ENCODE measurements at places on chromosomes 11 and 22.

DNA sequence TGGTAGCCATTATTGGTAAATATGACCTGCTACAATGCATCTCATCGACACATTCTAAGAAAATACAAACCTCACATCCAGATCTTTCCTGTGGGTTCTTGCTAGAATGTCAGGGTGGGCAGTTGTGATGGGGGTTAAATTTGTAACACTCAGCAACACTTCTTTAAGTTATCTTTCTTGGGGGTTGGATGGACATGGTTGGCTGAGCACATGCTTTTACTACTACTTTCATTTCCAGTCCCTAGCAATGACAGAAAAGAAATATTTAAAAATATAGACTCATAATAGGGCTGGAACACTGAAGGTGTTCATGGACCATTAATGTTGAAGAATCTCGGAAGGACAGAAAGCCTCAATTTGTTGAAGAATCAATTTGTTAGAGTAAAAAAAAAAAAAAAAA, 57.6 kb downstream of the APOL3 start:
- no peak for DNase-seq

DNA sequence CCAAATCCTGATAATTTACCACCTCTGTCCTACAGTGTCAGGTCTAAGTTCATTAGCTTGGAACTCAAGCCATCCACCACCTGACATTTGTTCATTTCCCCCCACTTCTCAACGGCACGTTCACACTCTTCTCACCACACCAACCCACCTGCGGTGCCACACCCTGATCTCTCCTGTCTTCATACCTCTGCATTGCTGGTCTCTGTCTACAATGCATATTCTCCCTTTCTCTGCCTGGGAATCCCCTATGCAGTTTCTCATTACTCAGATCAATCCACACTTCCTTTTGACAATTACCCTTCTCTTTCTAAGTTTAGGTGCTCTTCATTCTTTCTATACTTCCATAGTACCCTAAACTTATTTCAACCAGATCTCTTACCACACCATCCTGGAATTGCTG, 20.4 kb upstream of the EMSY start:
- DNase-seq, result no peak

DNA sequence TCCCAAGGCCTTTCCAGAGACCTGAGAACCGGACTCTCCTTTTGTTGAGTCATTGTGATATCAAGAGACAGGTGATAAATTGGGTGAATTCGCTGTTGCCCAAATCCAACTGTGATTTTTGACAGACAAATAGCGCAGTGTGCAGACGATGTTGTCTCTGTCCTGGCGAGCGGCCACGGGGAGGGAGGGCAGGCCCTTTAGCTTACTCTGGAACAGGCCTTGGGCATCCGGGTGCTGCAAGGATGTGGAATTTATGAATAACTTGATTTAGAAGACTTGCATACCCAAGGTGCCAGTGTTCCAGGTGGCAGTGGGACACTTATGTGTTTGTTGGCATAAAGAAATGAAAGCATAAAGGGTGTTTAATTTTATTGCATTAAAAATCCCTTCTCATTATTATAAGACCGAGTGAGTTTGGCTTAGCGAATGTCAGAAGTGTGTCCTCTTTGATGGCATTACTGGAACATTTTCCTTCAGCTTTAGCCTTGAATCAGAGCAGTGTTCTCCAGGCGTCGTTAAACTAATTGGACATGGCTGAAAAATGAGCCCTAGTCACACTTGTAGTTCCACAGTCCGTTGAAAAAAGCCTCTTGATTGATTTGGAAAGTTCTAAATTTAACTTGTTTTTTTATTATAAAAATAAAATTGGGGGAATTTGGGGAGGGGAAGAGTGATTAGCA, 9.4 kb downstream of the LDLRAD3 start:
- no peak for DNase-seq

GRCh38 chr11:61392981-61393595, 701 bp downstream of the TMEM216 start:
- no peak for DNase-seq

GRCh38 chr11:69529001-69529400, 47.5 kb downstream of the LINC01488 start:
- DNase-seq, result no peak

GRCh38 chr22:39132871-39133524, 19.5 kb downstream of the CBX7 start:
- DNase-seq, result no peak

- DNase-seq, result peak; percentile 52
Measured at GRCh38 chr11:62664405-62665074, 470 bp downstream of the C11orf98 start.

DNA sequence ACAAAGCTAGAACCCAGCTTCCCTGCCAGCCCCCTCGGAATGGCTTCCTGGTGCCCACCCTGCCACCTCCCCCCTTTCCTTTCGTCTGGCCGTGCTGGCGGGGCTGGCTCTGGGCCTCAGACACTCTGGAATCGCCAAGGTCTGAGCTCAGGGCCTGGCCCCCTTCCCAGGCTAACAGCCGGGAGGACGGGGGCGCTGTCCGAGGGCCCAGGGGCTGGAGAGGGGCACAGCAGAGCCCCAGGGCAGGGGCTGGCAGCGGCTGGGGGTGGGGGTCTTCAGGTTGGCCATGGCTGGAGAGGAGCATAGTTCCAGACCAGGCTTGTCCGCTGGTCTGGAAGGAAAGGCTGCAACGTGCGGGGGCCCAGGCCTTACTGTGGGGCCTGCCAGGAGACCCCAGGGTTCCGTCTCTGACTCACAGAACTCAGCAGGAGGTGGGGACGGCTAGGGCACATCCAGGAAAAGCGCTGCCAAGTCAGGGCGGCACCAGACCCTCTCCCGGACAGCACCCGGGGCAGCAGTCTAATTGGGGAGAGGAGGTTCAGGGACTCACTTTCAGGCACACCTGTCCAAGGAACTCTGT, 861 bp upstream of the LTBP3 start:
- no peak for DNase-seq

- no peak for DNase-seq
Measured at GRCh38 chr22:35521358-35522224, 19.0 kb upstream of the RASD2 start.

DNA sequence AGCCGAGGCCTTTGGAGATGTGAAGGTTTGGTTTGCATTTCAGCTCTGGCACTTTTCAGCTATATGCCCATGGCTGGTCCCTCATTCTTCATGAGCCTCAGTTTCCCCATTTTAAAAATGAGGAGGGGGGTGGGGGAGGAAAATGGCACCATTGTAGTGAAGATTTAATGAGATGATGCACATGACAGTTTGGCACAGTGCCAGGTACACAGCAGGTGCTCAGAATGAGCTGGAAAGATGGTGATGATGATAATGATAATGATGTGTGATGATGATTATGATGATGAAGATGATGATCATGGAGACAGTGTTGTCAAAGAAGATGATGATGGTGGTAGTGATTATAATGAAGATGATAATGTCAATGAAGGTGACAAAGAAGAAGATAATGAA, 24.3 kb upstream of the FGF3 start:
- DNase-seq, result no peak

GRCh38 chr22:24989541-24989951, 37.0 kb downstream of the KIAA1671 start:
- DNase-seq, result no peak

- DNase-seq, result no peak
Measured at GRCh38 chr22:49300951-49301397, 526.7 kb downstream of the BRD1 start.

DNA sequence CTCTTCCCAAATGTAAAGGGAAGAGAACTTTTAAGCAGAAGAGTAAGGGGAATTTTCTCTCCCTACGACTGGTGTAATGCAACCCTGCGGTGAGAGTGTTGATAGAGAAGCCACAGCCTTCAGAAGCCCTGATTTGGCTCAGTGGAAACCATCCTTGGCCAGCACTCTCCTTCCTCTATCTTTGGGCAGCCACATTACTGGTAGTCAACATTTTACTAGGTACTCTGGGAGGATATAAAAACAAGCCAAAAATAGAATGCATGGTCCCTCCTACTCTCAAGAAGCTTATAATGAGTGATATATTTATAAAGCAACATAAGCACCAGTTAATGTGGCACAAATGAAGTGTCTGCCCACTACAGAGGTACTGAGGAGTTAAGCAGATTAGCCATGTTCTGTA, 201.8 kb upstream of the NCAM1 start:
- no peak for DNase-seq

DNA sequence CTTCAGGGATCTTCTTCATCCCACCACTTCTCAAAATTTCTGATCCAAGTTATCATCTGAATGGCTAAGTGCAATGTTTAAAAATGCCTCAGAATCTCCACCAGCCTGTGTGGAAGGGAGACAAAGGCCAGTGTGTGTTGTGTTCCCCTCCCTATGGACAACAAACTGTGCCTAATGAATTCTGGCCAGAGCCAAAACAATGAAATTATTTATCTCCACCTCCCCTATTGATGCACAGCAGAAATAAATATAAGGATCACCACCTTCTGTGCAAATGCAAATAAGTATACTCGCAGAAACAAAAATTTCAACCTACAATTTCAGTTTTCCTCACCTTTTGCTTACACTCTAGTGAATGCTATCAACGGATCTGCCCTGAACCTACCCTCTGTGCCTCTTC, 75.8 kb downstream of the GAB2 start:
- no peak for DNase-seq

DNA sequence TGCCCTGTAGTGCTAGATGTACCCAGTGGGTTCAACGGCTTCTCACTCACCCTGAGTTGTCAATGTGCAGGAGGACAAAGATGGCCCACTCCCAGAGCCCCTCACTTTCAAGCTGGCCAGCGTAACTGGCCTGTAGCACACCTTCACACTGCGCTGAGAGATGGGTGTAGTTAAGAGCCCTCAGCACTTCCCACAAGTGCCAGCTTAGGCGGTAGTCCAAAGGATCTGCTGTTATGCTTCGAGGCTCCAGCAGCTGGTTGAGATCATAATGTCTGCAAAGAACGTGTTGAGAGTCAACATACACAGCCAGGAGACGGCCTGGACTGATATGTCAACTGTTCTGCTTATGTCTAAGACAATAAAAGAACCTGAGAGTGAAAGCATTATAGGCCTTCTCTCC, 14.7 kb upstream of the CHRNA10 start:
- no peak for DNase-seq

DNA sequence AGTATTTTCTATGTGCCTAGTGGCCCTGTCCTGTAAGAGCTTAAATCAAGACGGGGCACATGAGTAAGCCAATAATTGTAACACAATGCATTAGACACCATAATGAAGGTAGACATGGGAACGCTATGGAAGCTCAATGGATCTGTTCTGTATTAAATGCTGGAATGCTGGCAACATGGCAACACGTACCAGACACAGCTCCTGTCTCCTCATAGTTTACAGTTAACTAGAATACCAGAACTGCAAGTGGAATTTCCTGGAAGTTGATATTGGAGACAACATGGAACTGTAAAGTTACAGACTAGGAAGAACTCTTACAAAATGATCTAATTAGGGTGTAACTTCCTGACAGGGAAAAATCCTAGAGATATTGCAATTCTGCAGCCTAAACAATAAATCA, 12.4 kb downstream of the P4HA3 start:
- DNase-seq, result no peak

DNA sequence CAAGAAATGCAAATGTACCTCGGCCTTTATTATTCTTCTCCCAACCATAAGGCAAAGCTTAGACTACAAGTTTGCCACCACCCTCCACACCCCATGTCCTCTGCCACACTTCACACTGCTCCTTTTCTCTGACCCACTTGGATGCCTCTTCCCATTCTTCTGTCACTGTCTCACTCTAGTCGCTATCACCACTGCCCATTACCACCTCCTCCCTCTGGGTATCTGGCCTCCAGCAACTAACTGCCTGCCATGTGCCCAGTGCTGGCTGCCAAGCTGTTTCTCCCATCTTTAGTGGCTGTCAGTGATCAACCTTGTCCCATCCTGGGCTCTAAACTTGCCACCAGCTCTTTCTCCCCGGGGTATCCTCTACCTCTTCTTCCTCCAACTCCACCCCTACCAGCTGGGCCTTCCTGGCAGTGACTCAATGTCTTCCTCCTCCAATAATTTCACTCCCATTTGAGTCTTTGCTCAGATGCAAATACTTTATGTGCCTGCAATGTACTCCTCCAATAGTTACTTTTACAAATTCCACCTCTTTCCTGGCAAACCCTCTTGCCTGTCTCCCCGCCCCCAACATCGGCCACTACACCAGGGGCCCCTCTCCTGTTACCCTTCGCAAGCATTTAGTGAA, 20.1 kb upstream of the KDM2A start:
- no peak for DNase-seq

GRCh38 chr22:28505416-28506149, 174.1 kb downstream of the TTC28 start:
- DNase-seq, result no peak

- DNase-seq, result no peak
Measured at GRCh38 chr22:23107487-23108248, 34.1 kb downstream of the RSPH14 start.

DNA sequence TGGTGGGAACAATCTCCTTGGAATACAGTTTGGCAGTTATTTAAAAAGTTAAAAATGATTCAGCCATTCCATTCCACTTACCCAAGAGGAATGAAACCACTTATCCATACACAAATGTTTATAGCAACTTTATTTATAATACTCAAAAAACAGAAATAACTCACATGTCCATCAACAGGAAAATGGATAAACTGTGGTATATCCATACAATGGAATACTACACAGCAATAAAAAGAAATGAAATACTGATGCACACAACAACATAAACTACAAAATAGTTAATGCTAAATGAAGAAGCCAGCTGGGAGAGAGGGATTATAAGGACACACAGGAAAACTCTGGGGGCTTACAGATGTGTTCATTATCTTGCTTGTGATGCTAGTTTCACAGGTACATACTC, 64.7 kb downstream of the FCHSD2 start:
- DNase-seq, result no peak
